ENCODE measurements at places on chromosomes 2 and 18.

DNA sequence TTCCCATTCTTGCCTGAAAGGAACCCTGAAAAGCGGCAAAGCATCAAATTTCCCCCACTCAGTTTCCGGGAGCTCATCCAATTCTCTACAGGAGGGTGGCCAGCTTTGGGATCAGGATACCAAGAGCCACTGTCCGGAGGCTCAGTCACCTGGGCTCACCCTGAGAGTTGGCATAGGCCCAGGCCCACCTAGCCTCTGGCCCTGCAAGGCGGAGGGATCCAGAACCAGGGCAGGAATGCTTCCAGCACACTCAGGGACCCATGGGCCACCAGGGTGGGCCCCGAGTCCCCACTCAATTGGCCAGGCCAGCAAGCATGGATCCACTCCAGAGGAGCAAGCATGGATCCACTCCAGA lies 432.9 kb upstream of the MYT1L start:
- DNase-seq: no peak

- DNase-seq: no peak
Measured at GRCh38 chr2:121094101-121094500, 190.9 kb downstream of the TFCP2L1 start.

DNA sequence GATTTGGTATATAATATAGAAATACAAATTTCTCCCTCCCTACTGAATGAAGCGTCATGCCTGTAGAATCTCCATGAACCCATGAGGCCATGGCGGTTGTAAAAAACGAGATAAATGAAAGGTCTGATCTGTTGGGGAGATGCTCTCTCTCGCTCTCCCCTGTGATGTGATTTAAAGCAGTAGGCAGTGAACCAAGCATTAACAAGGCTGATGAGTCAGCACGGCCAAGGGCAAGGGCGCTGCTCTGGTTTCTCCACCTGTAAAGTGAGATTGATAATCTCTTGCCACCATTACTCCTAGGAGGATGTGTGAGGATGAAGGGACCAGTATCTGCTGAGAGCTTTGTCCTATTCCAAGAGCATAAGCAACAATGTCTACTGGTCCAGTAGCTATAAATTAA lies 553.3 kb downstream of the CMPK2 start:
- DNase-seq: no peak

GRCh38 chr2:204024906-204025475 lies 88.4 kb downstream of the ICOS start:
- DNase-seq: no peak

DNA sequence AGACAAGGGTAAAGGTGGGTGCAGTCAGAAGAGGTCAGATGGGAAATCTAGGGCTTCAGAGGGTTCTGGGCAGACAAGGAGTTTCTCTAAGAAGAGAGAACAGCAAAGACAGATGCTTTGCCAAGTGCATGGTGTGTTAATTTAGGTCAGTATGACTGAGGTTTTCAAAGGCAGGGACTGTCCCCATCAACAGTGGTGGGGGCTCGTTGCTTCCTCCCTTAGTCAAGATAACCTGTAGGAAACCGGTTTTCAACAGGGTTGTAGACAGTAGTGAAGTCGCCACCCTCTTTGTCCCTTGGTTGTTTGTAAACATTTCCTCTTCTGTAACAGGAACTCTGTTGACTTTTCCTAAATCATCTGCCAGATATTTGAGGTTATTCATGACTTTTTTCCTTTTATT lies 11.6 kb downstream of the RAB12 start:
- DNase-seq: no peak

DNA sequence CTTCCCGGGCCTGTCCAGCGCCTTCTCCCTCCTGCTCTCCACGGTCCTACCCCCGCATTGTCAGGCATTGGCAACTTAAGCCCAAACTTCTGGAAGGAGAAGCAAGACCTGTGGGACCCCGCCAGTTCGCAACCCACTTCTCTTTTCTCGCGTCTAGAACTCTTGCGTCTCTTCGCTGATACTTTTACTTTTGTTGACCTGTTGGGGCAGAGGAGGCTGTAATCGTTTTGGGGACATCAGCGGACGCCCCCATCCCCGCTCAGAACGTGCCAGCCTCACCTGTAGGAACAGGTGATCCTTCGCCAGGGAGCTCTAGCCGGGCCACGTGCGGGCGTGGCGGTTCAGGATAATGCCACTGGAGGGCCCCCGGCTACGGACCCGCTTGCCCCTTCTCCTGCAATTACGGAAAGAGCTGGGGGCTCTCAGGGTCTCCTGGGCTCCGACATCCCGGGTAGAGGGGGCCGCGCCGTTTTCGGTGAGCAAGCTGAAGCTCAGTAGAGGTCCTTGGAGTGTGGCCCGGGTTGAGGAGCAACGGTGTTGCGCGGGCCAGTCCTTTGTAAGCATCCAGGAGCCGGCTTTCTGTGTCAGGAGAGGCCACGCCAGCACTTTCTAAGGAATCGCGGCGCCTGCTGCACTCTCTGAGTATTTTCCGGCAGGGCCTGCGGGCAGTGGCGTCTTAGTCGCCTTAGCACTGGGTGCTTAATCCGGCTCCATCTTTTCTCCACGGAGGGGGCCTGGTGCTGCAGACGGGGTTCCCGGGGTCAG lies 1.6 kb downstream of the MTCL1 start:
- DNase-seq: no peak

DNA sequence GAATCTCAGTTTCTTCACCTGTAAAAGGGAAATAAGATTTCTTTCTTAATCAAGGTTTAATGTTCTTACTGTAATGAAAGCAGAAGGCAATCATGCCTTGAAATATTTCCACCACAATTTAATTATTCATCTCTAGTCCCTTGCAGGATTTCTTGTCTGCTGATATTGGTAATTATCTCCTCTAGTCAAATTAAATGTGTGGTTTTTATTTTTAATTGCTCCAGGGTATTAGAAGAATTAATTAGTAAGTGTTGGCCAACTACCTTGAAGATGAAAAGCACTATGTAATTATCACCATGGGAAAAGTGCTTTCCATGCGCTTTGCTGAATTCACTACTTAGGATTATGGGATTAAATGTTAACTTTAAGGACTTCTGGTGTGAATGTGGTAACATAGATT lies 8.7 kb upstream of the LAPTM4A start:
- no peak for DNase-seq

DNA sequence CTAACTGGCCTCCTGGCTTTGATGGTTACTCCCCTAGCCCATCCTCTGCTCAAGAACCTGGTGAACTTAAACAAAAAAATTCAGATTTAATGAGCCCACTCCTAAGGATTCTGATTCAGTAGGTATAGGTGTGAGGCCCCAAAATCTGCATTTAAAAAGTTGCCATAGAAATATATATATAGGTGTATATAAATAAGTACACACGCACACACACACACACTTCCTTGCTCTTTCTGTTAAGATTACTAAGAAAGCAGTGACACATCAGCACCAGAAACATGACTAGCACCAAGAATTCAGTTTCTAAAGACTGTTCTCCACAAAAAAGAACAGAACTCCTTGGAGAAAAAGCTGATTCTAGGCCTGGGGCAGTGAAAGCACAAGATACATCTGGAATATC lies 17.8 kb downstream of the EML6 start:
- no peak for DNase-seq

DNA sequence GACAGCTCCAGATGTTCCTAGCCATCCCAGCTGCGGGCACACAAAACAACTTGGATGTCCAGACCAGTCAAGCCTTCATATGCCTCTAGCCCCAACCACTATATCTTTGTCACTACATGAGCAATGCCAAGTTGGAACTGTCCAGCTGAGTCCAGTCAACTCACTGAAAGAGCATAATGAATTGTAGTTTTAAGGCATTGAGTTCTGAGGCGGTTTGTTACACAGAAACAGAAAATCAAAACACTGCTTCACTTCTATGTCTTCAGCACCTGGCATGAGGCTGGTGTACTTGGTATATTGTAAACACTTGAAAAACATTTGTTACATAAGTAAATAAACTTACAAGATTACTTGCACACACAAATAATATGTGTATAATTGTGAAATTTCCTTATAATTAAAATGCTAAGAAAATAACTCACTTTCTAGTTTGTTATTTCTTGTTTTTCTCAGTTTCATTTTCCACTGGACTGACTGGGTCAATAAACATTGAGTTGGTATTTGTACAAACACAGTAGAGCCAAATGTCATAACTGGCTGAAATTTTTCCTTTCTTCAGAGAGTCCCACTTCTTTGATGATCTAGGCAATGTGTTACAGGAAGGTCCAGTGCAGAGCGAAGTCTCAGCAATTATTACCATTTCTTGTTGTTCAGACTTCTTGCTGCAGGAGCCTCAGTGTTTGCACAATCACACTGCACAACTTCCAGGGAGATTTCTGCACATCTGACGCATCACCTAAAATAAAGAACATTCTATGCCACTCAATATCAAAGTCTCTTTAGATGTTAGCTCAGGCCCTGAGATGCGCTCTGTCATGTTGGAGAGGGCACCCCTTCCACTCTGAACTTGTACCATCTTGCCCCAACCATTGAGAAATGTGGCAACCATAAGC lies 38.2 kb upstream of the DPP4 start:
- no peak for DNase-seq

DNA sequence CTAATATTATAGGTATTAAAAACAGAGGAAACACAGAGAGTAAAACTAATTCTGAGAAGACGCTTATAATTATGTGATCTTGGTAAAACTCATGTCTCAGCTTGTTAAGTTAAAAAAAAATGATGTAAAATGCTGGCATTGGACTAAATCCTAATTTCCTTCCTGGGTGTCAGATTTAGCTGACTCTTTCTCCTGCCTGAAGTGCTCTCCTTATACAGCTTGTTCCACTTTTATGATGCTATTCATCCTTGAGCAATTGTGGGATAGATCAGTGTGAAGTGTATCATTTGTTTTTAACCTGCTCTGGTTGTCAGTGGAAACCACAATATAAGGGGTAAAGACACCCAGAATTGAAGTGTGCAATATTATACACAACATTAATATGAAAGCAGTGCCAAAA lies 84.9 kb downstream of the EFEMP1 start:
- no peak for DNase-seq

- DNase-seq: no peak
Measured at GRCh38 chr18:74522635-74523548, 11.4 kb upstream of the CNDP1 start.

DNA sequence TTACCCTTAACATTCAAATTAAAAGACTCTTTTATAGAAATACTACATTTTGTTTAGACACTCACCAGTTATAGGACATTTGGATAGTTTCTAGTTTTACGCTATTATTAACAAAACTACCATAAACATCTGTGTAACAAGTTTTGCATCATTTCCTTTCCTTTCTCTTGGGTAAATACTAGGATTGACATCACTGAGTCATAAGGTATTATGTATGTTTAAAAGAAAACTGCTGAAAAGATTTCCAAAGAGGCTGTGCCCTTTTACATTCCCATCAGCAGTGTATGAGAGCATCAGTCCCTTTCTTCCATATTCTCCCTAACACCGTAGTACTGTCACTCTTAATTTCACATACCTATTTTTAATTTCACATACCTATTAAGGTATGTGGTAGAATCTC lies 130.6 kb downstream of the USP34 start:
- no peak for DNase-seq

- no peak for DNase-seq
Measured at GRCh38 chr2:175166216-175166824, 1.7 kb downstream of the ATF2 start.

DNA sequence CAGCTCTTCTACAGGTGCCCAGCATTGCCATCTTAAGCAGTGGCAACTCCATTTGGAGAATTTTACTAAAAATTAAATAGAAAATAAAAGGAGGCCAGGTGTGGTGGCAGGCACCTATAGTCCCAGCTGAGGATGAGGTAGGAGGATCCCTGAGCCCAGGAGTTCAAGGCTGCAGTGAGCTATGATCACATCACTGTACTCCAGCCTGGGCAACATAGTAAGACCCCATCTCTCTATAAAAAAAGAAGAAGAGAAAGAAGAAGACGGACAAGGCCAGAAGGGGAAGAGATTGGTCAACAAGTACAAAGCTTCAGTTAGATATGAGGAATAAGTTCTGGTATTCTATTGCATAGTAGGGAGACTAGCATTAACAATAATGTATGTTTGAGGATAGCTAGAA lies 21.7 kb upstream of the HNRNPA3 start:
- DNase-seq: no peak

- no peak for DNase-seq
Measured at GRCh38 chr2:72980535-72981217, 63.4 kb downstream of the EMX1 start.

GRCh38 chr2:43458014-43458628 lies 137.7 kb downstream of the THADA start:
- DNase-seq: no peak

DNA sequence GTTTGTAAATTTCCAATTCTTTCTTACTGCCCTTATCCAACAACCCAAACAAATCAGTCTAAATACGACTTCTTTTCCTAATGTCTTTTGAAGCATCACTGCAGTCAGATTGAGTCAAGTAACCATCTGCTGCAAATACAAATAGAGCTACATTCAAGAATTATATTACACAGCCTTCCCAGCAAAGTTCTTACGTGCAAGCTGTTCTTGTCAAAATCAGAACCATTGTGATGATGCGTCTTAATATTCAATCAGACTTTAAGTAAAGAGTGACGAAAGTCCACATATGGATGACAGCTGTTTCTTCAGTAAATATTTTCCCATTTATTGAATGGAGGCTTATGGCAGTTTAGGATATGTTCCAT lies 943.8 kb downstream of the LRP1B start:
- DNase-seq: no peak

GRCh38 chr2:28628506-28628905 lies 123.1 kb upstream of the PPP1CB start:
- DNase-seq: no peak

Measured in stimulated activated CD8-positive, alpha-beta memory T cell treated with anti-CD3 and anti-CD28 coated beads, Interleukin-4, amount 100 ng/mL, for 4 hours (primary cell).